ENCODE measurements at places on chromosomes 16 and 17.

- no peak for DNase-seq
Measured at GRCh38 chr16:26464576-26465266, 602.0 kb upstream of the C16orf82 start.

GRCh38 chr17:48330887-48331286 is 99.1 kb downstream of the SKAP1 start:
- no peak for DNase-seq

DNA sequence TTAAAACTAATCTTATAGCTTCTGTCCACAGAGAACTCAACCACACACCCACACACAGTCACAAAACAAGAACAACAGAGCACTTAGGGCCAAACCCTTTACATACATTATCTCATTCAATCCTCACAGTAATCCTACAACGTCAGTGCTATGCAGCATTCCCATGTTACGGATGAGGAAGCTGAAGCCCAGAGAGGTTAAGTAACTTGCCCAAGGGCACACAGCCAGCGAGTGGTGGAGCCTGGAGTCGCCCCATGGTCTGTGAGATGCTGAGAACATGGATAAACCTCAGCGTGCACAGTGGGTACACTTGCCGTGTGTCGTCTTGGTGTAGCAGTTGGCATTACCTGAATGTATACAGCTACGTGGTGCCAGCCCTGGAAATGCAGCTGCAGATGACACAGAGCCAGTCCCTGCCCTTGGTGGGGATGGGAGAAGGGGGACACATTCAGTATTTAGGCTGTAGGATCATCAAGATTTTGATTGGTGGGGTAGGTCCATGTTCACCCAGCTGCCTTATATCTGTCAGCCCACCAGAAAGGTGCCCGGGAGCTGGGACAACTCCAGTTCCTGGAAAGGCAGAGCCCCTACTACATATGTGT is 177.0 kb downstream of the IRF8 start:
- DNase-seq, result no peak

- no peak for DNase-seq
Measured at GRCh38 chr17:80990921-80991644, 558 bp upstream of the CHMP6 start.

GRCh38 chr16:55811811-55812210 is 21.1 kb downstream of the CES1 start:
- no peak for DNase-seq

GRCh38 chr17:33949100-33949499 is 306.0 kb upstream of the CCL2 start:
- DNase-seq, result no peak

GRCh38 chr17:4833941-4834680 is 971 bp downstream of the MINK1 start:
- peak; percentile 13 for DNase-seq

DNA sequence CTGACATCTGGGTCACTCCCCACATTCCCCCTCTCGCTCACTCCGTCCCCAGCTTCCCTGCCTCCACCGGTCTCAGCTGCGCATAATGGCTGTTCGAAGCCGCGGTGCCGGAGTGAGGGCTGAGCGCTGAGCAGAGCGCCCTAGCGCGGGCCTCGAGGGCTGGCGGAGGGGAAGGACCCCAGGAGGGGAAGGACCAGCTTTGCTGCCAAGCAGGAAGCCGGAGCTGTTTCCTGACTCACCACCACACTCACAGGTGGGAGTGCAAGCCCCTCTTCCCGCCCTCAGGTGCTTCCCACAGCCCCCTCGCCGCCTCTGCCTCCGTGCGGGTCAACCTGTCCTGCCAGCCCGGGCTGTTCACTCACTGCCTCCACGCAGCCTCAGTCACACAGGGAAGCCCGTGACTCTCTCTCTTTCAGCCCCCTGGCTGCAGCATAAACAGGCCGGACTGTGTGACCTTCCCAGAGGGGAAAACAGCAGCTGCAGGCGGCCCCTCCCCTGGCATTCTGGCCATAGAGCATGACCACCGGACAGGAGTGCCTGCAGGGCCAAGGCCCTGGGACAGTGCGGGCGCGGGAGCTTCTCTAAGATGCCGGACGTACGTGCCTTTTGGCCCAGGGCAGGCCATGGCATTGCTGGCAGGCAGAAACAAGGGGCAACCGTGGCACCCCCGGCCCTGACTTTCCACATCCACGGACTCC is 23.7 kb downstream of the SLC43A2 start:
- no peak for DNase-seq

DNA sequence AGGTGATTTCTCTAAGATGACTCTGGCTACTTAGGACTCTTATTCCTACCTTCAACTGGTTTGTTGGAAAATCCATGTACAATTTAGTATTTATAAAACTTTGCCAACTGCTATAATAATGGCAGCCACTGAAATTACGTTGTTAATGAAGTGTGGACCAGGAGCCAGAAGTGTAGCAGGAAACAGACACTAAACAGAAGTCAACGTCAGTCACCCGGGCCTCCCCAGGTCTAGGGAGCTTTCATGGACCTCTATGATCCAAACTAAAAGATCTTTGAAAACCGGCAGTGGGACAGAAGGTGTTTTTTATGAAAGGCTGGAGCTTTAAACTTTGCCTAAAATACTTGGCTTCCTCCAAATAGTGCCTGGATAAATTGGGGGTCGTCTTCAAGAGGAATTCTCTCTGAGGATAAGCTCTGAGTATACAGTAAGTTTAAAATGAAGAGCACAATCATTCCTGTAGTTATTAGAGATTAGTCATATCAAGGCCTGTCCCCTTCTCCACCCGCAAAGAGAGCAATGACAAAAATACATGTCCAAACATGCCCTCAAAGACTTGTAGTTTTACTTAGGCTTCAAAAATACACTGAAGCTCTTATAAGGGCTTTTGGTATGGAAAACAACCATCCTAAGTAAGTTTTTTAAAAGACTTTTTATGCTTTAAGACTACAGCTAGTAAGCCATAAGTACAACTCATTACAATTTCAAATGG is 34.6 kb downstream of the DCUN1D3 start:
- no peak for DNase-seq

- DNase-seq, result no peak
Measured at GRCh38 chr17:71032746-71033273, 863.5 kb downstream of the KCNJ2 start.

DNA sequence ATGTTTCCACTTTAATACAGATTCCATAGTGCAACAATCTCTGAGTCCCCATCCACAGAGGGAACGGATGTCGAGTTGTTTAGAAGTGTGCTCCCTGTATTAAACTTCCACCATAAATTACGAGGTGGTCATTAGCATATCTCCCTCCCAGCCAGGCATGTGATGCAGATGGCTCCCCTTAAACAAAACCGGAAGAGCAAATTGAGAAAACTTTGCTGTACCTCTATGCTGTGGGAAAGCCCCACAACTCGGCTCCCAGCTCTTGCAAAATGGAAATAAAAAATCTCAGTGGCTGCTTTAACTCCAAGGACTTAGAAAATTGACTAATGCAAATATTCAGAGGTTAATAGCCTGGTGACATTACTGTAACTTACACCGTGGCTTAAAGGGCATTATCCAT is 290.9 kb downstream of the MAF start:
- DNase-seq, result no peak

All from activated CD4-positive, alpha-beta T cell treated with anti-CD3 and anti-CD28 coated beads, Interleukin-2, amount 50 U/mL, for 48 hours (primary cell).